Effector memory CD8-positive, alpha-beta T cell (primary cell): ENCODE measurements at places on chromosomes 11 and 22.
A peak's percentile ranks its signal among the peaks of the same experiment; 100 is the strongest.

DNA sequence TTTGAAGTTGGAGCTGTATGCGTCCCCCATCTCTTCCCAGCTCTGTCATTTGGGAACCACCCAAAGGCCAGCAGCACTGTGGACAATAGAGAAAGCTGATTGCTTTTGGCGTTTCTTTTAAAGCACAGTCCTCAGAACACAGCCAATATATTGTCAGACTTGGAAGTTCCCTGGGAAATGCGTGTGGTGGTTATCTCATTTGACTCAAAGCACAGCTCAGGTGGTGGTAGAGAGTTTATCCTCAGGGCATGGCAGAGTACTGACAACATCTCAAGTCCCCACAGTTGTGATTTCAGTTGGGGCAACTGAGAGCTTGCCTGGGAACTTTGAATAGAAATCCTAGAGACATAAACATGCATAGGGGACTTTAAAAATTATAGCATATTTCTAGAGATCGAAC lies 601.3 kb downstream of the ETS1 start:
- no peak for DNase-seq

DNA sequence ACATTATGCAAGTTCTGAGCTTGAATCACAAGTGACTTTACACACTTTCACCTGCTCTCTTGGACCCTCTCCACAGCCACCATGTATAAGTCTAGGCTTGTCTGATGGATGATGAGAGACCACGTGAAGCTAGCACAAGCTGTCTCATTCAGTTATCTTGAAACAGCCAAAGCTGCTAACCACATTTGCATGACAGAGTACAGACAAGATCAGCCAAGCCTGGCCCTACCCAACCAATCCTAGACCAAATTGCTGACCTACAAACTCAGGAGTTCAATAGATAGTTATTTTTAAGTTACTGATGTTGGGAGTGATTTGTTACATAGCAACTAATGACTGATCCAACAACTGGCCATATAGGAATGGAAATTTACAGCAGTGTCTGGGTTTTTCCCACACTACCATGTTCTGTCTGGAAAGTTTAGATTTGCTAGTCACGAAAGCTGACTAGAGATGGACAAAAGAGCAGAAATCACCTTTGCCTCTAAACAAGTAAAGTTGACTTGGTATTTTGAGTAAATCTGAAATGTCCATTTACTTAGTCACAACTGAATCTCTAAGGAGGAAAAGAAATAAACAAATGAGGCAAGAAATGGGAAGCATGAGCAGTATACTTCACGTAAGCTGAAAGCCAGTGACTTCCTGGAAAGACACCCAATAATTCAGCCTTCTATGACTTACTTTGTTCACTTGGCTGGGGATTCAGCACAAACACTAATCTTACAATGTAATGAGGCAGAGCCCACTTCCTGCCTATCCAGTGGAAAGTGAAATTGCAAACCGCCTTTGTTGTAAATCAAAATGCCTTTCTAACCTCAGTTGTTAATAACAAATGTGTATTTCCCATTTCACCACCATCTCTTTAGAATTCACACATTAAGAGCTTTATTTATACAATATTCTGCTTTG lies 101.7 kb downstream of the FAM181B start:
- no peak for DNase-seq

DNA sequence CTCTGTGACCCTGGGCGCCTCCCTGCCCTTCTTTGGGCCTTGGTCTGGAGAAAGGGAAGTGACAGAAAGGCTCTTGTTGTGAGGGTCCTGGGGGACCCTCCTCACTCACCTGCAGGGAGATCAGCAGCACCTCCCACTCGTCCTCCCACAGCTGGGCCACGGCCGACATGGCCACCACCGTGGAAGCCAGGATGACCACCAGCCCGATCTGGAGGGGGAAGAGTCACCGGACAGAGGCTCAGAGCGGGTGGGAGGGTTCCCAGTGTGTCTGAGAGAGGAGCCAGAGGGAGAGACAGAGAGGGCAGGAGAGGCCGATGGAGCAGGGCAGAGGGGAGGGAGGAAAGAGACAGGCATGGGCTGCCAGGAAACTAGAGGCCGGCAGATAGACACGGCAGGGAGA lies 16.8 kb upstream of the KLHL35 start:
- DNase-seq: no peak

DNA sequence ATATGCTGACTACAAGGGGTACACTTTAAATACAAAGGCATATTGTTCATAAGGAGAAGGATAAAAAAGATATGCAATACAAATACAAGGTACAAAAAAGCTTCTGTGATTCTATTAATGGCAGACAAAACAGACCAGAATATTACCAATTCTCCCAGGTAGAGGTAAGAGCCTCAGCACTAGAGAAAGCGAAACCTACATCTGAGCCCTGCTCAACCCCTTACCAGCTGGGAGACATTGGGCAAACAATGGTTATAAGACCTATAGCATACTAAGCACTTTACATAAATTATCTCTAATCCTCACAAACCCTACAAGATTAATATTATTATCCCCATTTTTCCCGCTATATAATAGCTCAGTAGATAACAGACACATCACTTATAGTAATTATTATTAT lies 41.2 kb upstream of the LRRC55 start:
- no peak for DNase-seq

DNA sequence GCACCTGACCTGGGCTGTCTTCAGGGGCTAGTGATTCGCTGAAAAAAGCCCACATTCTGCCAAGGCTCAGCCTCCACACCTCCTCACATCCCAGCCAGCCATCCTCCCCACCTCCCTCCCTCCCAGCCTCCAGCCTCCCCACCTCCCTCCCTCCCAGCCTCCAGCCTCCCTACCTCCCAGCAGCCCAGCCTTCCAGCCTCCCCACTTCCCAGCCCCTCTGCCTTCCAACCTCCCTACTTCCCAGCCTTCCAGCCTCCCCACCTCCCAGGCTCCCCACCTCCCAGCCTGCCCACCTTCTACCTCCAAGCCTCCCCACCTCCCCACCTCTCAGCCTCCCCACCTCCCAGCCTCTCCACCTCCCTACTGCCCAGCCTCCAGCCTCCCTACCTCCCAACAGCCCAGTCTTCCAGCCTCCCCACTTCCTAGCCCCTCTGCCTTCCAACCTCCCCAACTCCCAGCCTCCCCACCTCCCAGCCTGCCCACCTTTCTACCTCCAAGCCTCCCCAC lies 33.7 kb upstream of the TH start:
- DNase-seq: no peak

- no peak for DNase-seq
Observed at GRCh38 chr11:11916981-11917399, 75.2 kb downstream of the USP47 start.

GRCh38 chr11:125627236-125627910 lies 2.4 kb downstream of the CHEK1 start:
- DNase-seq: no peak

- DNase-seq: peak; percentile 21
Observed at GRCh38 chr11:109946322-109946846, 146.8 kb upstream of the ZC3H12C start.

DNA sequence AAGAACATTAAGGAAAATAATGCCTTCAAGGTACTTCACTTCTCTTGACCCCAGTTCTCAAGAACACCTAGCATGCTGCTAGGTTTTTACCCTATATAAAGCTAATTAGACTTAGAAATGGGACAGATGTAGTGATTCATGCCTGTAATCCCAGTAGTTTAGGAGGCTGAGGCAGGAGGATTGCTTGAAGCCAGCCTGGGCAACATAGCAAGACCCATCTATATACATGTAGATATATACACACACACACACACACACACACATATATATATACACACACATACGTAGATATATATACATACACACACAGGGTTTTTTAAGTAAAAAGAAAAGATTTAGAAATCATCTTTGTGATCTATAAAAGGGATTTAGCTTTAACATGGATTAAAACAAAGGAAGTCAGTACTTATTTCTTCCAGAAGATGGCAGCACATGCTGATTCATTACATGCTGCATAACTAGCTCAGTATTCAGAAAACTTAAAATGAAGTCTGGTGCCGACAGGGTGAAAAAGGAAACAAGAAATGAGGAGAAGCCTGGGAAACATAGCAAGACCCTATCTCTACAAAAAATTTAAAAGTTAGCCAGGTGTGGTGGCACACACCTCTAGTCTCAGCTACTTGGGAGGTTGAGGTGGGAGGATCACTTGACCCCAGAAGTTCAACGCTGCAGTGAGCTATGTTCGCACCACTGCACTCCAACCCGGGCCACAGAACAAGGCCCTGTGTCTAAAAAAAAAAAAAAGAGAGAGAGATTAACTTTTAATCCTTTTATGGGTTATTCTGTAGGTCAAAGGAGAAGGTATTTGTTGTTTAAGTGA lies 28.5 kb upstream of the RBX1 start:
- DNase-seq: peak; percentile 36

GRCh38 chr11:94721565-94722292 lies 46.4 kb upstream of the AMOTL1 start:
- no peak for DNase-seq

- DNase-seq: no peak
Observed at GRCh38 chr11:1530686-1531448, 41.2 kb downstream of the DUSP8 start.

DNA sequence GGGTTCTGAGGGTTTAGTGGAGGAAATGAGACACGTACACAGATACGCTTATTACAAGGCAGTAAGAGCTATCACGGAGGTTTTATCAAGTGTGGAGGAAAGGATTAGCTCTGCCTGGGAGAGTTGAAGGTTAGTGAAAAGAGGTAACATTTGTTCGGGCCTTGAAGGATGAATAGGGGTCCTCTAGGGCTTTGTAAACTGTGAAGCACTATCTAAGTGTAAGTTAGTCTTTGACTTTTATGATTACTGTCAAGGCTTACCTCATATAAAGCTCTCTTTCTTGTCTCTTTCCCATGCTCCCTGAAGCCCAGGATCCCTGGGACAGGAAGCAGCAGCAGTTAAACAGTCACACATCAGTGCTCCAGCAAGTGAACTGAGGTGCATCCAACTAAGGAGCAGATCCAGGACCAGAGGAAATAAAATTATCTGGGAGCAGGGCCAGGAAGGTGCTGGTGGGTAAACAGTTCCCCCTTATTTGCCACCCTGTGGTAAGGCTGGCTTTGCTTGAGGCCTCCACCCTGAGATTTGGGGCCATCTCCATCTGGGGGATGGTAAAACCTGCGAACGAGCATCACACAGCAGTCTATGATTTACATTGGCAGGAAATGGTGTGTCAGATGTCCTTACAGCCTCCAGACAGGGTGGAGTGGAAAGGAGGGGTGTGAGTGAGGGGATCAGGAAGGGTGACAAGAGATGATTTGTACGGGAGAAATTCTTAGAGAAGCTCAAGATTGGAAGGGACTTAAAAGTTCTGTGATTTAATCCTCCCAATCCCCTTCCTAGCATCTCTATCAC lies 27.2 kb downstream of the GVQW3 start:
- no peak for DNase-seq

GRCh38 chr22:31288496-31289240 lies 3.6 kb downstream of the PIK3IP1 start:
- no peak for DNase-seq

- no peak for DNase-seq
Observed at GRCh38 chr22:32636884-32637283, 162.3 kb downstream of the FBXO7 start.

GRCh38 chr22:31968022-31968421 lies 23.7 kb downstream of the YWHAH start:
- no peak for DNase-seq

- no peak for DNase-seq
Observed at GRCh38 chr11:70580036-70580805, 181.9 kb downstream of the CTTN start.

DNA sequence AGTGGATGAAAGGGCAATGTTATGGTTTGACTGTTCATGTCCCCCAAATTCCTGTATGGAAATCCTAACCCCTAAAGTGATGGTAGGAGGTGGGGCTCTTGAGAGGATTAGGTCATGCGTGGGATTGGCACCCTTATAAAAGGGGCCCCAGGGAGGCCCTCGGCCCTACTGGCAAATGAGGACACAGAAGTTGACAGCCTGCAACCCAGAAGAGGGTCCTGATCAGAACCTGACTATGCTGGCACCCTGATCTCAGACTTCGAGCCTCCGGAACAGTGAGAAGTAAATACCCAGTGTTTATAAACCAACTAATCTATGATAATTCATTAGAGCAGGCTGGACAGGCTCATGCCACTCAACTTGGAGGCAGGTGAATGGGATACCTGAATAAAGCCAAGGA lies 8.7 kb downstream of the IFITM10 start:
- DNase-seq: no peak

DNA sequence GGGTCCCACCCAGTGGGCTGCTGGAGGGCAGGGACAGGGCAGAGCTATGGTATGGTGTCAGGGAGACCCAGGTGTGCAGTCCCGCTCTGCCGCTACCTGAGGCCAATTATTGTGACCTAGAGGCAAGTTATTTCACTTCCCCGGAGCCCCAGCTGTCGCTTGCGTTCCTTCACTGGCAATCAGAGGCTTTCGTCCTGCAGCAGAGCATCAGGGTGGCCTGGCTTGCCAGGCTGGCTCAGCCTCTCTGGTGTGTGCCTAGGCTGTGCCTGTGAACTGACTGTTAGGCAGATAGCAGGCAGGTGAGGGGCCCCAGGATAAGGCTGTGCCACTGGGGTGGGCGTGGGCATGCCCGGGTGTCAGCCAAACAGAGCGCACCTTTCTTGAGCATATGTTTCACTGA lies 31.4 kb downstream of the GLB1L2 start:
- no peak for DNase-seq

DNA sequence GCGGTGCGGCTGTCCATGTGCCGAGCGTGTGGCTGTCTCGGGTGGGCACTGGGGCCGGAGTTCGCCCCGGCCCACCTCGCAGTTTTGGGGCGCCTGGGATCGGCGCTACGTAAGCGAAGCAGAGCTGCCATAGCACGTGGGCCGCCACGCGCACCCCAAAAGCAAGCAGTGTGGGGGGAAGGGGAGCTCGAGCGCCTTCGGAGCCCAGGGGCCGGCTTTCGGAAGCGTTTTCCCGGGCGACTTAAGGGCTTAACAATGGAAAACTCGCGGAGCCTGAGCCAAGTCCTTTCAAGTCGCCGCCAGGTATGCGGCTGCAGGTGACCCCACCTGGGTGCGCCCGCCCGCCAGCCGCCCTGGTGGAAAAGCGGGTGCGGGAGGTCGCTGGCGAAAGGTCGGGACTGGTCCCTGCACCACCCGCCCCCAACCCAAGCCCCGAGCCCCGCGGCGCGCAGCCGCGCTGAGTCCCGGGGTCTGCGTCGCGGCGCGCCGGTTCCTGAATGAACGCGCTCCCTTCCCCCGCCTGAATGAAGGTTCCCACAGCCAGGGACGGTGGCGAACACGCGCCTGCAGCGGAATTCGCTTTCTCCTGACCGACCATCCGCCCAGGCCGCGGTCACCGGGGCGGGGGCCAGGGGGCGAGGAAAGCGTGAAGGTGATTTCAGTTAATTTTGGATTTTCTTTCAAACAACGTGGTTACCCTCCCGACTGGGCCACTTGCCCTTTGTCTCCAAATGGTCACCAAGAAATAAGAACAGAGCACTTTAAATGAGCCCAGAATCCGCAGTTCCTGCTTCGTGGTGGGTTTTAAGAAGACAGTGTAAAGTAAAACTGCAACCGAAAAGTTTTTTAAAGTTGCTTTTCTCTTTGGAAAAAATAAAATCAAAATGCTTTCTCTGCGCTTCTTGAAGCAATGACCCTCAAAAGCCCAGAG lies 2.8 kb upstream of the CCND1 start:
- DNase-seq: no peak

GRCh38 chr11:106466521-106467080 lies 389.1 kb downstream of the AASDHPPT start:
- DNase-seq: no peak
